ENCODE measurements at places on chromosomes 2 and 18. TPM values are rescaled to one million over a fixed set of nuclear protein-coding genes. Genes with fewer than 3 reads are reported as not detected.

The TSN gene
- 75.2 TPM for total RNA-seq

- DNase-seq, result no peak
These were observed 57.2 kb downstream of the CALCRL start for GRCh38 chr2:187390891-187391290.

The CFAP221 gene
- not detected for total RNA-seq

DNA sequence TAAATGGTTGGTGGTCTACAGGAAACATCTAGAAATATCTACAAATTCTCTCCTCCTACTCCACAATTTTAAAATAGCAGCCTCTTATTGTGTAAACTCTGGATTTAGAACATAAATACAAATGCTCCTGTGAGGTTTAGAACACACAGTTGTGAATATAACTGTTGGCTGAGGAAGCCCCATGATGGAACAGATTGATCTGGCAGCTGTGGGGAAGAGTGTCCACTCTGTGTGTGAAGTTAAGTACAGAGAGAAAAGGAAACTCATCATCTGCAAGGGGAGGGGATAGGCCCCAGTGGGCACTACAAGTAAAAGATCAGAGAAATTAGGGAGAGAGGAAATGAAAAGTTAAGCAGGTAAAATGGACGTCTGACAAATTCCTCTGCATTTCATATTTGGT is 422.7 kb upstream of the FSHR start:
- DNase-seq, result no peak

GRCh38 chr2:188369365-188369764 is 77.7 kb downstream of the GULP1 start:
- no peak for DNase-seq

GRCh38 chr2:73822276-73822675 is 6.5 kb upstream of the STAMBP start:
- no peak for DNase-seq

DNA sequence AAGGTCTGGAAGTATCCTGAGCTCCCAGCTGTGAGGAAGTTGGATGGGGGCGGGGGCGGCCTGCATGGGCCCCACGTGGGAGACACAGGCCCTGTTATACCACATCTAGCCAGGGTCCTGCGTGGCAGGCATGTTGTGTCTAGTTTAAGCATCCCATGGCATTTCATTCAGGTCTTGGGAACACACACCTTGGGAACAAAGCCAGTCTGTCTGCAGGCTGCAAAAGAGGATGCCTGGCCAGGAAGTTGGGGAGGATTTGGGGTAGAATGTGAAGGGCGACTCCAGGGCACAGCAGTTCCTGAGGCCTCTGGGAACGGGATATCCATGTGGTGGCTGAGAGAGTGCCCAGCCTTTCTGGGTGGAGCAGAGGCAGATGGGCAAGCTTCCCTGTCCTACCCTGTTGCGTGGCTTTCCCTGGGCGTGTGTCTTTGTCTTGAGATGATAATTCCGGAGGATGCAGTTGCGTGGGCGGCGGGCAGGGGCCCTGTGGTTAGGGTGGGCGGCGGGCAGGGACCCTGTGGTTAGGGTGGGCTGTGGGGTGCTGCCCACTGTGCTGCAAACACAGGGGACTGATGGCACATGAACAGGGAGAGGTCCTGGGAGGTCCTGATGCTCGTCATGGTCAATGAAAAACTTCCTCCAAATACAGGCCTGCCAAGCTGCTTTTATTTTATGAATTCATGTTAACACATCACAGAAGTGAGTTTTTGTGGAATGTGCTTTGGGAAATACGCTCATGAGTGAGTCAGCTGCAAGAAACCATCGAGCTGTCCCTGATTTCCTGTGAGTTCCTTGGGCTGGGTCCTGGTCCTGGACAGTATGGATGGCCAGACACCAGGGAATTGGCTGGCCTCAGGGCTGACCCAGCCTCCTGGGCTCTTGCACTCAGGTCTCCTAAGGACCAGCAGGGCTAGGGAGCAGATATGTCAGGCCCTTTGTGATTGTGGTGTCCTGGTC is 90.0 kb upstream of the HS6ST1 start:
- DNase-seq, result no peak

- DNase-seq, result no peak
These were observed 13.5 kb upstream of the VIT start for GRCh38 chr2:36683002-36683401.

The GYPC gene
- 195 TPM for total RNA-seq

The ERFE gene
- not detected for total RNA-seq

DNA sequence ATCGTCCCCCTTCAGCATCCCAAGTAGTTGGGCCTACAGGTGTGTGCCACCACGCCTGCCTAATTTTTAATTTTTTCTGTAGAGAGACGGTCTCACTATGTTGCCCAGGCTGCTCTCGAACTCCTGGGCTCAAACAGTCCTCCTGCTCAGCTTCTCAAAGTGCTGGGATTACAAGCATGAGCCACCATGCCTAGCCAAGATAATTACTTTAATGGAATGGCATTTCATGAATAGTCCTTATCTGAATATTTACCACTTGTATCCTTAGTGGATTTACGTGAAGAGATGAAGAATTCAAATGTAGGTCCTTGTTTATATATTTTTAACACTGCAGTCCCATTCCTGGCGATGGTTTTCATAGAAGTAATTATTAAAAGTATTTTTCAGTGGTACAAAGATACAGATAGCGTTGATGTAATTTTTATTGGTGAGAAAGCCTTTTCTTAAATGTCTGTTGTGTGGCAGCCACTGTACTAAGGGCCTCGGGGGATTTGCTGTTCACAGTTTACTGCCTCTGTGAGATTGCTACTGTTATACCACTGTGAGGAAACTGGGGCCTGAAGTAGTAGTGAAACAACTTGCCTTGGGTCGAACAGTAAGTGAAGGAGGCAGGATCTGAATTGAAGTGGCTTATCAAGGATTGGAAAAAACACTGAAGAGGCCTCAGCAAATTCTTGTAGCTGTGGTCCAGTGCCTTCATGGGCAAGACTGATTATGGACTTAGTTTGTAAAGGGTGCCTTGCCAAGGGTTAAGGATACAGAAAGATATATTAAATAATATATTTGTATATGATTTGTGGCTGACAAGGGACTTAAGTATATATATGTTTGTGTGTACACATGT is 151.2 kb downstream of the PRPF40A start:
- no peak for DNase-seq

The UGGT1 gene
- 25.6 TPM for total RNA-seq

The GPBAR1 gene
- total RNA-seq, result 2.5 TPM

DNA sequence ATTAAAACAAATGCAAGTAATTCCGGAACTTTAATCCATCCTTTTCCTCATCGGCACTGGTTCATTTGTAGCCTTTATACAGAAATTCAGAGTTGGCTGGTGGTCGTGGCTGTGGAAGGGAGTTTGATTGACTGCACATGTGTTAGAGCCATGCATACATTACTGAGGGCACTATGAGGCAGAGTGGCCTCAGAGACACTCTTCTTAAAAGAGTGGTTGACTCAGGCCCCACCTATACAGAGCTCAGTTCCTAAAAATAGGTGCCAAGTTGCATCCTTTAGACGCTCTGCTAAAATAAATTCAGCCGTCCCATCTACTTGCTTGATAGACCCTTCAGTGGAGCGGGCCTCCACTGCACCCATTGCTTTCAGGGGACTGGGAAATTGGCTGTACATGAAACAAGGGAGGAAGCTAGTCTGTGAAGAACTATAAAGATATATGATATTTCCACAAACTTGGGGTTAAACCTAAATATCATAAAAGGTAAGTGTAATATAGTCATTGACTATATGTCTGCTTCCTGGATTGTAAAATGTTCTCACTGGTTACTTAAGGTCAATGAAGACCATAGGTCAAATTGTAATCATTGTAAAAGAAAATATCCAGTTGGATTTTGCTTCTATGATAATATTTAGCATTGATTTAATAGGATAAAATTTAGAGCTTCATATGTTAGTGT is 298.9 kb downstream of the XIRP2 start:
- no peak for DNase-seq

DNA sequence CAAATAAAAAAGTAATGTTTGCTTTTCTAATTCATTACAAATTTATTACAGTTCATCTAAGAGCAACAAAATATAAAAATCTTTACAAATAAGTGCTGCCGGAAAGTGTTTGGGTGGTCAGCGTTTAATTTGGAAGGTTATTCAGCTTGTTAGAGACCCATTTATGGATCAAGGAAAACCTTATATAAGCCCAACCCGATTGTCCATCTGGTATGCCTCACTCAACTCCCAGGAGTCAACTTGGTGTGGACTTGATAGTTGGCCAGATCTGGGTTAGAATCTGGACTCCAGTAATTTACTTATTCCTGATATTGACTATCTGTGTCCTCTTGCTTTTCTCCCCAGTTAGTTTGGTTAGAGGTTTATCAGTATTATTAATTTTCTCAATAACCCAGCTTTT is 106.2 kb downstream of the KCTD1 start:
- DNase-seq, result no peak

- DNase-seq, result no peak
These were observed 571.2 kb upstream of the TNP1 start for GRCh38 chr2:217430916-217431576.

- no peak for DNase-seq
These were observed 538.3 kb downstream of the CNTNAP5 start for GRCh38 chr2:124563426-124563825.

- no peak for DNase-seq
These were observed 14.8 kb downstream of the COL5A2 start for GRCh38 chr2:189164746-189165145.

The STARD6 gene
- total RNA-seq, result not detected

The CPO gene
- not detected for total RNA-seq

- DNase-seq, result no peak
These were observed 4.7 kb upstream of the STAMBP start for GRCh38 chr2:73823916-73824523.

GRCh38 chr2:27102329-27102728 is 15.8 kb downstream of the KHK start:
- DNase-seq, result no peak

DNA sequence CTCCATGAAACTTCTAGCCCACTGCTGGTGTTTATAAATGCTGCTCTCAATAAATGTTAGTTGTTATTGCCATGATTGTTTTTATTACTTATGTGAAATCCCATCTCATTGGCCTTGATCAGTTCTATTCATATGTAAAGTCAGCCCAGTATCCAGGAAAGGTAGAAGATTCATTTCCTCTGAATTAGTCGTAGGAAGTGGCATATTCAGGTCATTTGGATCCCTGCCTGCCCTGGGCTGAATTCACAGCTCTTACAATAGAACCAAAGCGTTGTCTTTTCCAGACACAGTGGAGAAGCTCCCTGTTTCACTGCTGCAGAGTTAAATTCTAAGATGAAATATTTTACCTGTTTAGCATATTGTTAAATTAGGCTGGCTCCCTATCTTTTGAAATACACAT is 70.3 kb downstream of the MAIP1 start:
- no peak for DNase-seq

DNA sequence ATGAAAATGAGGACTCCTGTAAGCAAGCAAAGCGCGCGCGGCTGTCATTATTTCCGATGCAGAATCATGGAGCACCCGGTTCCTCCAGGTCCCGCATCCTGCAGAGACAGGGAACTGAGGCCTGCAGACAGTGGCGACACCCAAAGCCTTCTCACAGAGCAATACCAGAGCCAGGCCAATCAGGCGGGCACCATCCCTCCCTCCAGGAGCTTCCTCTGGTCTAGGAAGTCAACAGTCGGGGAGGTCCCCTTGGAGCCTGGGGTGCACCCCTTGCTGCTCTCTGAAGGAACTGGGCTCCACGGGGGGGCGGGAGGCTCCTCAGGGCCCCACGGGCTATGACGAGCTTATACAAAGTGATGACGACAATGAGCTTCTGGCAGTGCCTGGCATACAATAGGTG is 60.3 kb upstream of the HPCAL1 start:
- DNase-seq, result no peak

DNA sequence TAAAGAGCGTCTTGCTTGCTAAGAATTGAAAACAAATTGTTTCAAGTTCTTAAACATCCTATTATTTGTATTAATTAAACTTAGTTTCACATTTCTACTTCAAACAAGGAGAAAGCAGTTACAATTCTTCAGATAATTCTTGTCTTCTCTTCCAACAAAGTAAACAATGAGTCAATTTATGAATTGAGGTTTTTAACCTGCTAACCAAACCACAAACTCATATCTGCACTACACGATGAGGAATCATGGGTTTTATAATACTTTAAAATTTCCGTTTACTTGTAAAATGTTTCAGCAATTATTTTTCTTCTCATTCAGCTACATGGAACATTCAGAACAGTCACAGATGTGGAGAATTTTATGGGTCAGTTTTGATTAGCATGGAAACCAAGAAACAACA is 114.2 kb downstream of the SPIRE1 start:
- DNase-seq, result no peak

DNA sequence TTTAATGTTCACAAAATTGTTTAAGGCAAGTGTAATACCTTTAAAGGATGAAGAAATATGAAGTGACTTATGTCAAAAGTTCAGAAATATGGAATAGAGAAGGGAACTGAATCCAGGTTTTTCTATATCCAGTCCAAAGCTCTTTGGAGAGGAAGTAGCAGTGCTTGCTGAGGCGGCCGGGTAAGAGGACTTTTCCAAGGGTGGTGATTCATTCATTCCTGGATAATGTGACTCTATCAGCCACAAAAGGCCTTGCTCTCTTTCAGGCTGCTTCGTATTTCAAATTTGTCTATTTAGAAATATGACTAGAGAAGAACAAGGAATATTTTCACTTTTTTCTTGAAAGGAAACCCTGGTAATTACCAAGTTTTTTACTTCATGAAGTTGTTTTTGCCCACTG is 830.1 kb upstream of the ZEB2 start:
- no peak for DNase-seq

- DNase-seq, result peak; percentile 70
These were observed 815 bp downstream of the GMCL1 start for GRCh38 chr2:69830045-69830905.

The CKAP2L gene
- 0.57 TPM for total RNA-seq

Measured in CD8-positive, alpha-beta T cell (primary cell).